ENCODE measurements at places on chromosomes 2 and 18.

- no peak for DNase-seq
These were observed 32.7 kb upstream of the SOCS6 start for GRCh38 chr18:70256184-70256583.

GRCh38 chr2:174014699-174015070 lies 49.5 kb upstream of the SP3 start:
- DNase-seq: no peak

DNA sequence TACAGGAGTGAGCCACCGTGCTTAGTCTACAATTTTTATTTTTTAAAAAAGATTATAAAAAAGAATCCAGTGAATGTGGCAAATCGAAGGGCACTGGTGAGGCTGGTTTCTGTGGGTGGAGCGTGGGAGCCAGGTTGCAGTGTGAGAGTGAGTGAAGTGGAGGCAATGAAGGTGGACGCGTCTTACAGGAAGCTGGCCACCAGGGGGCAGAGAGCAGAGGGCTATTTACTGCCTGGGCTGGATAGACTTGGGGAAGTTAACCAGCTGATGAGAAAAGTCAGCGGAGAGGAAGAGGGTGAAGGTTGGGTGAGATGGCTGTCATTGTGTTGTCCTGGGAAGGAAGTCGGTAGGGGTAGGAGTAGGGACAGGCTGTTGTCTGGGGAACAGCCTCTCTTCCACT lies 6.8 kb downstream of the SCTR start:
- peak; percentile 45 for DNase-seq

- no peak for DNase-seq
These were observed 66.0 kb upstream of the MGAT4A start for GRCh38 chr2:98796775-98797544.

- no peak for DNase-seq
These were observed 197.2 kb downstream of the HDAC4 start for GRCh38 chr2:239203443-239204135.

DNA sequence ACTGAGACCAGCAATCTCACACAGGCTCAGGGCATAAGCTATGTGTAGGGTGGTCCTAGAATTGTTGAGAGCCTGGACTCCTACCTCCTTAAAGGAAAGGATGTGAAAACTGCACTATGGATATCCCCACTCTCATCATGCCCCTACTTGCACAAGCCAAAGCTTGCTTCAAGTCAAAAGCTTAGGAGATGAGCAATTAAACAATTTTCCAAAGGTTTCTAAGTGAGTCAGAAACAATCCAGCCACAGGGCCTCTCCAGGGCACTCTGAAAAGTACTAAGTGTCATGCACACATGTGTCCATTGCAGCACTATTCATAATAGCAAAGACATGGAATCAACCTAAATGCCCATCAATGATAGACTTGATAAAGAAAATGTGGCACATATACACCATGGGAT lies 215.4 kb downstream of the AFF3 start:
- DNase-seq: no peak

DNA sequence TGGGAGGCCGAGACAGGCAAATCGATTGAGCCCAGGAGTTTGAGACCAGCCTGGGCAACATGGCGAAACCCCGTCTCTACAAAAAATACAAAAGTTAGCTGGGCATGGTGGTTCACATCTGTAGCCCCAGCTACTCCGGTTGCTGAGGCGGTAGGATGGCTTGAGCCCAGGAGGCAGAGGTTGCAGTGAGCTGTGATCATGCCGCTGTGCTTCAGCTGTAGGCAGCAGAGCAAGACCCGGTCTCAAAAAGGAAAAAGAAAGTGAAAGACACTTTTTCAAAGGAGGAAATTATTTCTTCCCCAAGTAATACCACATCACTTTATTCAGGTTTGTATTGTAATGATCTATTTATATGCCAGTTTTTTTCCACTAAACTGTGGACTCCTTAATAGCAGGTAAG lies 35.7 kb upstream of the TAF4B start:
- DNase-seq: no peak

GRCh38 chr18:7953095-7953958 lies 386.2 kb downstream of the PTPRM start:
- DNase-seq: no peak

DNA sequence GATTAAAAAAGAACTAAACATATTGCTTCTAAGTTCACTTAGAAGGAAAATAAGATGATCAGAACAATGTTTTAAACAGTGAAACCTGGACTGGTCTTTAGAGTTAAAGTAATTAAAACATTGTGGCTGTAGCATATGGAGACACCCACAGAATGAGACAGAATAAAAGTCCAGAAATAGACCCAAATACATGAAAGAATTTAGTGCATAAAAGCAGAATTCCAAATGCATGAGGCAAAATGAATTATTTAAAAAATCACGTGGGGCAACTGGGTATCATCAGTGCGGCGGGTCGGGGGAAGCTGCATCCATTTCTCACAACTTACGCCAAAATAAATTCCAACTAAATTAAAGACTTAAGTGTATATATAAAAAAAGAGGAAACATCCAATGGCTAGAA lies 12.1 kb downstream of the RNF149 start:
- DNase-seq: no peak
